ENCODE measurements at places on chromosomes 3 and 15.

- DNase-seq = no peak
Measured at GRCh38 chr3:132285620-132285945, 31.6 kb upstream of the ACP3 start.

DNA sequence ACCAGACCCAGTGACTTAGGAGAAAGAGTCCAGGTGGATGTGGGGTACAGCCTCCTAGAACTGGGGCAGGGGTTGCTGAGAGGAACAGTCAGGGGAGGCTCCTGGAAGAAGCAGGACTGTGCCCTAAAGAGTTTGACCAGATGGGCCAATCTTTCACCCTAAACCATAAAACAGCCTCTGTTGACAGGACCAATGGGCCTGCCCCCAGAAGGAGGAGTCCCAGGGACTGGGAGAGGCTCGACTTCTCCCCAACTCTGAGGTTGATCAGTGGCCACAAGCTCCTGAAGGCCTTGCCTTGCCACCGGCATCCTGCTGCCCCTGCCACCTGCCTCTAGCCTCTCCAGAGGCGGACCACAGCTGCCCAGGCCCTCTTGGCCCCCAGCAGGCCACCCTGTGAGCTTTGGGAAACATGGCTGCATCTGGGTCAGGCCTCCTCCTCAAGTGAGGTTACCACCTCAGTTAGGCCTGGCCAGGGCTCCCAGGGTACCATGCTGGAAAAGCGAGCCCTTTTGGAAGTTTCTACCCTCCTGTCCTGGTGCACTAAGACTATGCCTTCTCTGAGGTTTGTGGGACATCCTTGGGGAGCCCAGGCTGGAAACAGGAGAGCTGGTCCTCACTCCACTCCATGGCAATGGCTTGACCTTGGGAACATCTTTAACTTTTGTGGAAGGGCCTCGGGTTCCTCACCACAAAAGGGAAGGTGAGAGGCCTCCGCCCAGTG is 2.8 kb downstream of the VIPR1 start:
- no peak for DNase-seq

GRCh38 chr3:10319804-10320203 is 1.1 kb downstream of the SEC13 start:
- DNase-seq = no peak

DNA sequence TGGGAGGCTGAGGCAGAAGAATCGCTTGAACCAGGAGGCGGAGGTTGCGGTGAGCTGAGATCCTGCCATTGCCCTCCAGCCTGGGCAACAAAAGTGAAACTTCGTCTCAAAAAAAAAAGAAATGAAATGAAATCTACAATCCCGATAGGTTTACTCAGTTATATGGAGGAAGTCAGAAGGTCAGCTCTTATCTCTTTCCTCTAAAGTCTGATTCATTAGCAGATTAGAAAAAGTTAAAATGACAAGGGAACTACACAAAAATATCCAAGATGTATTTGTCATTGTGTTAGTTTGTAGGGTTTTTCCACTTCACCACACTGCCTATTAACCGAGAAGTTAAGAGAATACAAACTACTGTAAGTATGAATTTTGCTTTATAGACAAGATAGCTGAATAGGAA is 420.6 kb downstream of the SHQ1 start:
- DNase-seq = no peak

- DNase-seq = no peak
Measured at GRCh38 chr3:177060492-177060891, 136.8 kb downstream of the TBL1XR1 start.

DNA sequence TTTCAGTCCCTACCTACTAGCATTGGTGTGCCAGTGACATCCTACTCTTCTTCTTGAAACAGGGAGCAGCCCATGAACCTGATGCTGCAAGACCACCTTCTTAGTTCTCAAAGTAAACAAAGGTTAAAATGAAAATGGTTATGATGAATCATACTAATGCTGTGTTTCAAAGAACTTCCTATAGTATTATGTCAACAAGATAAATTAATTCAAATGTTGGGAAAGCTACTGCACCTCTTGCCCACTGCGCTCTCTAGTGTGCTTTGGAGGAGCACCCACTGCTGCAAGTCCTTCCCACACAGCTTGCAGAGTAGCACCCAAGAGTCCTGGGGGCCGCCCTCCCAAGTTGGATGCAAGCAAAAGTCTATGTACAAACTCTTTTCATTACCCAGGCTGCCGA is 81.1 kb downstream of the CD200R1L start:
- DNase-seq = no peak

DNA sequence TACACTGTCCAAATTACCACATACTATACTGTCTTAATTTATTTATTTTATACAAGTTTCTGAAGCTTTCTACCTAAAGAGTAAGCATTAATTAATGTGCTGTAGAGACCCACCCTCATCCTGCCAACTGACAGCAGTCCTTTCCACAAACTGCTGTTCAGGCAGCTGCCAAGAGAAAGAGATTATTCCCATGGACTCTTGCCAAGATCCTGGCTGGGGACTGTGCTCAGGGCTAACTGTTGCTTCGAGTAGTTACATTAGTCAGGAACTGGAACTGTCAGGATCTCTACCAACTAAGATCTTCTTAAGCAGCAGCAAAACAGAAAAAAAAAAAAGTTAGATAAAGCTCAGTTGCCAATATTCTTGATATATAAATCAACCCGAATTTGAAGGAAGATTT is 398.8 kb downstream of the MECOM start:
- peak; percentile 61 for DNase-seq

Data from NCI-H1694 treated with DMSO at 0.1 percent for 48 hours (cell line).